NAMALWA (cell line): ENCODE measurements at places on chromosomes 5 and 9.

- no peak for DNase-seq
Measured at GRCh38 chr5:174532455-174533453, 191.6 kb upstream of the MSX2 start.

DNA sequence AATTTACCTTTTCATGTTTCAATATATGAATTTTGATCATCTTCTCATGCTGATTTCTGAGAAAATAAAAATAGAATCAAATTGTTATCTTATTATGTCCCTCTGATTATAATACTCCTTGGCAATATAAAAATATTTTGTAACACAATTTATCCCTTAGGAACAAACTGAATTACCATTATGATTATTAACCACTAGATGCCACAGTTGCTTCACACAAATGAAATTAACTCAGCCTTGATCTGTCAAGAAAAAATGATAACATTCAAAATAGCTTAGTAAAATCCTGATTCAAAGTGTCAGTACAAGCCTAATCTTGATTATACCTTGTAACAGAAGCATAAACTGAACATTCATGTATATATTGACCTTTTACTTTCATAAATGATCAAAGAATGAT is 4.8 kb upstream of the CHSY3 start:
- peak; percentile 16 for DNase-seq

DNA sequence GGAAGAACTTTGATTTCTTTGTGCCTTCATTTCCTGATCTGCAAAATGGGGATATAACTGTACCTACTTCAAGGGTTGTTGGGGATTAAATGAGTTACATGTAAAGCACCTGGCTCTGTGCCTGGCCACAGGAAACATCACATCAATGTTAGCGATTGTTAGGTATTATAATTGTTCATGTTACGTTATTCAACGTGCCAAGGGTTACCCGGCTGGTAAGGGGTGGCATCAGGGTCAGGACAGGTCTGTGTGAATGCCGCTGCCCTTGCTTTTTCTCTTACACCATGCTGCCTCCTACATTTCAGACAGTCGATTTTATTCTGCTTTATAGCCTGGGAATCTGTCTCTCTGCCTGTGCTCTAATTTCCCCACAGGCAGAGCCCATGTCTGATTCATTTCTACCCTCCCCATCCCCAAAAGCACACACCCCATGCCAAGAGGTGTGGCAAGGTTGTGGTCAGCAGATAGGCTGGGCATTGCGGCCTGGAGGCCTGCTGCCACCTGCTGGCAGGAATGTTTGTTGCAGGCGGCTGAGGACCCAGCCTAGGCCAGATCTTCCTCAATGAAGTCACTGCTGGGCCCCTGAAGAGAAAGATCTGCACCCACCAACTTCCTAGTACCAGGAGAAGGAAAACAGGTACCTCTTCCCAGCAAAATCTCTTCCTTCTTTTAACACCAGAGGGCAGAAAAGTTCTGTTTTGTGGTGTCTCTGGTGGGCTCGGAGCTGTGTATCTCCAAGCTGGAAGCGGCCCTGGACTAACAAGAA is 5.3 kb downstream of the ANKS6 start:
- DNase-seq: peak; percentile 61

DNA sequence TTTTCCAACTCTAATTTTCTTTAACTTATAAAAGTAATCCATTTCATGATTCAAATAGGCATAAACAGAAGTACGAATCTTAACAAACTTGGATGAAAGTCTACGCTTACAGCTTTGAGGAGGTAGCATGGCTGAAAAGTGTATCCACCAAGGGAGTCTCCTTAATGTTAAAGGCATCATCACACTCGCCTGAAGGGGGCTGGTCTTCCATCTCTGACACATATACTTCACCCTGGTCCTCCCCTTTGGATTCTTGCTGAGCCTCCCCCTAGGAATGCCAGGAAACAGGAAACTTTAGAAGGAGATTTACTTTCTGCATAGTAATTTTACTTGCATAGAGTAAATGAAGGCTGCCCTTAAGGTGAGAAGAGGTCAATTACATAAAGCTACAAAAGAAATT is 10.3 kb upstream of the NME5 start:
- no peak for DNase-seq

DNA sequence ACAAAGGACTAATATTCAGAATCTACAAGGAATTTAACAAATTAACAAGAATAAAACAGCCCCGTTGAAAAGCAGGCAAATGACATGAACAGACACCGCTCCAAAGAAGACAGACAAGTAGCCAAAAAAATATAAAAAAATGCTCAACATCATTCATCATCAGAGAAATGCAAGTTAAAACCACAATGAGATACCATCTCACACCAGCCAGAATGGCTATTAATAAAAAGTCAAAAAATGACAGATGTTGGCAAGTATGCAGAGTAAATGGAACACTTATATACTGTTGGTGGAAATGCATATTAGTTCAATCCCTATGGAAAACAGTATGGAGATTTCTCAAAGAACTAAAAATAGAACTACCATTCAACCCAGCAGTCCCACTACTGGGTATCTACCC is 302.7 kb upstream of the RGMB start:
- no peak for DNase-seq

DNA sequence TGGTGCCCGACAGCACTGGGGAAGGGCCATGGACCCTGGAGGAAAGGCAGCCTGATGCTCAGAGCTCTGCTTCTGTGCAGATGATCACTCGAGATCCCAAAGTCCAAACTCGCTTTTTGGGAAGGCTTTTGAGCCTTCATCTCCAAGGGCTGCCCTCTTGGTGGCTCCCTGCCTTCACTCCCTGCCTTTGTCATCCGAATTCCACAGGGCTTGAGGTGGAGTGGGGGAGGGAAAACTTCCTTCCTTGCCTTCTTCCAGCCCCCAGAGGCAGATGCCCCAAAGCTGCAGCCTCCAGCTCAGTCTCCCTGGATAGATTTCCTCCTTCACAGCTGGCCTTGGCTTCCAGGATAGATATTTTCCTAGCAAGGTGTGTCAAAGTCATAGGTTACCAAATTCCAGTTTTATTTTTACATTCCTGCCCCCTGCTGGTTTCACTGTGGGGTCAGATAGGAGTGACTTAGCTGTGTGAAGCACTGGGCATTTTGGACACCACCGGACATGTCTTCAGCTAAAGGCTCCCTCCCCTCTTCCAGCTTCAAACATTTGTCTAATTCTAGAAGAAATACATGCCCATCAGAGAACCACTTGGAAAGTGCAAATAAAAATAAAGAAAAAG is 268.2 kb downstream of the HSPA4 start:
- DNase-seq: no peak

GRCh38 chr9:122777935-122778627 is 10.7 kb upstream of the OR5C1 start:
- DNase-seq: no peak

DNA sequence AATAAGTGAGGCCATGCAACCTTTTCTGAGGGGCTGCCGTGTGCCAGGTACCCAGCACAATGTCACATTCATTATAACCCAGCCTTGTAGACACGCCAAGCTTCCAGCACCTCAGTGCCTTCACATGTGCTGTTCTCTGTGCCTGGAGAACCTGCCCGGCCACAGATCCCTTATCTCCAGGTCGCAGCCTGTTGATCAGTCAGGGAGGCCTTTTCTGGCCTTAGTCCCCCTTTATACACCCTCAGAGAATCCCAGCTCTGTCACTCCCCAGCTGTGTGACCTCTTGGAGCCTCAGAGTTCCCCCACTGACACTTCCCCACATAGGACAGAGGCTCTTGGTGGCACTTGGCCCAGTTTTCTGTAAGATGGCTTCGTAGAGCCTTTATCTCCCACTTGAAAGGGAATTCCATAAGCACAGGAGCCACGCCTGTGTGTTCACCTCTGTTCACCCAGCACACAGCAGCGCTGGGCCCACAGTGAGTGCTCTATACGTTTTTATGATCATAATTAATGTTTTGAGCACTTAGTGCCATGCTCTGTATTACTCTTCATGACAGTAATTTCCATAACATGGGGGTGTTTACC is 38.7 kb downstream of the NEURL1B start:
- no peak for DNase-seq

- no peak for DNase-seq
Measured at GRCh38 chr5:171462928-171463861, 43.7 kb downstream of the FGF18 start.

DNA sequence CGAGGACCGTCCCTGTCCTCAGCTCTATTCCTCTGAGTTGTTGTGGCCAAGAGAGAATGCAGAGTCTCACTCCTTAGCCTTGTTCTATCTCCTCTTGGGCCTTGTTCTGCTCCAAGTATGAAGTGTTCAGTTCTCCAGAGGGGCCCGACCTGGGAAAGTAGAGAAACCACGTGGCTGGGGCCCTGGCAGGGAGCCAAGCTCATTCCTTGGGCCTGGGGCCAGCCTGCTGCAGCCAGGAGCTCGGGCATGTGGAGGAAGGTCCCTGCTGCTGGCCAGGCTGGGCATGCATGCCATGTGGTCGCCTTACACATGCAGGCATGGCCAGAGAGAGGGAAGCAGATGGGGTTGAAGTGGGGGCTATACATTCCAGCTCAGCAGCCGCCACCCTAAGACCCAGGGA is 60.7 kb downstream of the COL27A1 start:
- DNase-seq: no peak

DNA sequence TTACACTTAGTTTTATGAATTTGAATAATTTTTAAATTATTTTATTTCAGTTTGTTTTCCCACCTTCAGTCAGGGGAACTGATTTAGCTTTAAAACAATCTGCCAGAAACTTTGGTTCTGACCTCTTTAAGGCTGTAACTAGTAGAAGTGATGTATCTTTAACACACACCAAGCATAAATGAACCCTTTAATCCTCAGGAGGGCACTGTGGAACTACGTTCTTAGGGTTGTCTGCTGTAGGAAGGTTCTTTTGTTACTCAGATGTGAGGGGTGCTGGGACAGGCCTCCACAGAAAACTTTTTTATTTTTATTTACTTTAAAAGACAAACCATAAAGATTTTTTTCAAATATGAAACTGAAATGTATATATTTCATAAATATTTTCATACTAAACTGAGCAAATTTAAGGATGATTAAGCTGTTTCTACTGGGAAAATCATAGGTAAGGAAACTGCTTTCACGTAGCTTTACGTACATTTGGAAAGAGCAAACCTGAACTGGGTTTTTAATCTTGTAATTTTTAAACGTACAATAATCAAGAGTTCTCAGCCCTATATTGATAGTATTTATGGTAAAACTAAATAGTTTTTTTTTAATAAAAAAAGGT is 5.3 kb downstream of the KLF4 start:
- peak; percentile 58 for DNase-seq

GRCh38 chr5:40497573-40497972 is 182.1 kb upstream of the PTGER4 start:
- DNase-seq: no peak

GRCh38 chr5:178589180-178590140 is 733 bp downstream of the COL23A1 start:
- DNase-seq: no peak

GRCh38 chr5:142095651-142096330 is 12.8 kb upstream of the NDFIP1 start:
- DNase-seq: no peak

- no peak for DNase-seq
Measured at GRCh38 chr5:13179407-13180087, 764.9 kb downstream of the DNAH5 start.

GRCh38 chr5:90854169-90854568 is 295.6 kb downstream of the ADGRV1 start:
- DNase-seq: no peak

DNA sequence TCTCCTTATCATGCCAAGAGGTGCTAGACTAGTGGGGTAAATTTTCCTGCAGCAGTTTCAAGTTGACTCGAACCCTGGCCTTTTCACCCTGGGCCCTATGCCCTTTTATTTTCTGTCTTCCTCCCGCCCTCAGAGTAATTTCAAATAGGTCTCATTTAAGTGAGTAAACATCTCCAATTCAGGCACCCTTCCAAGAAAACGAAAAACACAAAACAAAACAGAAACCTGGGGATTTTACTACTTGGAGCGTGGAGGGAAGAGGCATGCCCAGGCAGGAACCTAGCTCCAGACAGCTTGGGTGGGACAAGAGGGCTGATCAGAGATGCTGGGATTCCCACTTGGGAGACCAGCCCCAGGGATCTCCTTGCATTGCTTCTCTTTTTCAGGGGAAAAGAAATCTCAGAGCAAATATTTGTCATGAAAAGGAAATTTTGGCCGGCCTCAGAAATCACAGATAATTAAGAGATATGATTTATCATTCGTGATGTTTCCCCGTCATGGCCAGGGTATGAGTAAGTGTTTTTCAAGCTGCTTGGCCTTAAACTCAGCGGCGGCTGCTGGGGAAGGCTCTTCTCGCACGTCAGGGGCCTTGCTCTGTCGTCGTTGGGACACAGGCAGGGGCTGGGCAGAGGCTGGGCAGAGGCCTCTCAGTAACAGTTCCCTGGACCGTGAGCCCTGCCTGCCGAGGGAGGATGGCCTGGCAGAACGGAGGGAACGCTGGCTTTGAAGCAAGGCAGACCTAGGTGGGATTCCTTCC is 248.6 kb upstream of the KLF4 start:
- no peak for DNase-seq

- DNase-seq: no peak
Measured at GRCh38 chr5:147436596-147436995, 73.3 kb downstream of the DPYSL3 start.
